Karpas-422 (cell line): ENCODE measurements at places on chromosomes 3 and 15. TPM values are rescaled to one million over a fixed set of nuclear protein-coding genes. Genes with fewer than 3 reads are reported as not detected.

Gene MESP2
- not detected in 2 replicates for total RNA-seq

Gene PLA2G4D
- not detected in 2 replicates for total RNA-seq

GRCh38 chr15:99496302-99496629 lies 69.5 kb upstream of the MEF2A start:
- DNase-seq = no peak

- DNase-seq = no peak
These were observed 685.7 kb downstream of the MECOM start for GRCh38 chr3:168977716-168978374.
